DND-41 (cell line): ENCODE measurements at places on chromosomes 6 and 20.

- DNase-seq = peak; percentile 53
Observed at GRCh38 chr6:41199552-41200246, 1.2 kb downstream of the TREML2 start.

DNA sequence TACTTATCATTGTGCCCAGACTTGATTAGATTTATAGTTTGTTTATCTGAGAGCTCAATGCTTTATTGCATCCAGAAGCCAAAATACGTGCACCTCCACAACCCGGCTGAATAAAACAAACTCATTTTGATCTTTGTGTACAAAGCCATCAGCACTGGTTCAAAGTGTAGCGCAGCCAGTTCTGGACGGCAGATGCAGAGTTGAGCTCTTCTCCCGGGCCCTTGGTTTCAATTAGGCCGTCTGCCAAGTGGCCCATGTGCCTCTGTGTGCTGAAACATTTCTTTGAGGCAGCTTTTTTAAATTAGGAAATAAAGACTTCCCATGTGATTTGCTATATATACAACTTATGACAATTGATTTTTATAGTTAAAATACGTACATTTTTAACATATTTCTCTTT, 96.2 kb upstream of the RSPO3 start:
- no peak for DNase-seq

- DNase-seq = no peak
Observed at GRCh38 chr20:1041845-1042390, 39.8 kb upstream of the RSPO4 start.

DNA sequence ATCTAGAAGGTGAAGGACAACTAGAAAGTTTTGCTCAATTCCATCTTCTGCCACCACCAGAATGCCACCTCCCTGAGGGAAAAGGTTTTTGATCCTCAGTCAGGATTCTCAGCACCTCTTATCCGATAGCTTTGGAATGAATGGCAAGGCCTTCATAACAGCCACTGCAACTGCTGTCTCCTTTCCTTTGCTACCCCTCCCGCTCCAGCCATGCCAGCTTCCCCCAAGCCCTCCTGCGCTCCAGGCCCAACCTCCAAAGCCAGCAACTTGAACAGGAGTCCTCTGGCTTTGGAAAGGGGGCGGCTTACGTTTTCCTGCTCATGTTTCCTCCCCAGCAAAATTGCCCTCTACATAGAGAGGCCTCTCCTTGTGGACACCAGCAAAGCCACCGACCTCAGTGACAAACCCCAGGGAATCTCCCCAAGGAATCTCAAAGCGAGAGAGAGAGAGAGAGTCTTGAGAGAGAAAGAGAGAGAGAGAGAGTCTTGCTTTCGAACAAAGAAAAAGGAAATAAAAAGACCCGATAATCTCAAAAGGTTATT, 420 bp upstream of the BTN2A1 start:
- no peak for DNase-seq

DNA sequence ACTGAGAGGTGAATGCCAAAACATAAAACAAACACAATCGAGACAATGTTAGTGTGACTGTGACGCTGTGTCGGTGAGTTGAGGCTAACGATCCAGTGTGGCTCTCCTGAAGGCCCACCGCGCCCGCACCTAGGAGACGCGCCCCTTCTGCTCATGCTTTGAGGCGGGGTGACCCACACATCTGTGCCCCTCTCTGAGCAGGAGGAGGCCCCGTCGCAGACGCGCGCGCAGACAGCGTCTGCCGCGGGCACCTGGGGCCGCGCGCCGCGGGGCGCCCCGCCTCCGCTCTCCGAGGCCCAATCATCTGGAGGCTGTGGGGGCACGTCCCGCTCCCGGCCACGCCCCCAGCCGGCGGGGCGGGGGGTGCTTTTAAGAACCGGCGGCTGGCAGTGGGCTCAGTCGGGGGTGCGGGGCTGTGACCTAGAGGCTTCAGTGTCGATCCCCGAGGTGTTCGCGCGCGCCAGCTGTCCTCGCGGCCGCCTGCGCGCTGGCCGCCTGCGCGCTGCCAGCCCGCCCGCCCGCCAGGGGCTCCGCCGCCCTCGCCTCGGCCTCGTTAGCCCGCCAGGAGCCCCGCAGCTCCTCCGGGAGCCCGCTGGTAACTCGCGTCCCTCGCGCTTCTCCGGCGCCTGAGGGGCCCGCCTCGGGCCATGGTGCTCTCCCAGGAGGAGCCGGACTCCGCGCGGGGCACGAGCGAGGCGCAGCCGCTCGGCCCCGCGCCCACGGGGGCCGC, at the start of gene SLC16A10:
SLC16A10 (plus strand) TSS at position 398 of the 730 bp plus-strand sequence; CDS start at position 648, 250 bp downstream.
- DNase-seq = peak; percentile 91

GRCh38 chr20:35883778-35884540, 70.3 kb downstream of the SCAND1 start:
- DNase-seq = peak; percentile 71

DNA sequence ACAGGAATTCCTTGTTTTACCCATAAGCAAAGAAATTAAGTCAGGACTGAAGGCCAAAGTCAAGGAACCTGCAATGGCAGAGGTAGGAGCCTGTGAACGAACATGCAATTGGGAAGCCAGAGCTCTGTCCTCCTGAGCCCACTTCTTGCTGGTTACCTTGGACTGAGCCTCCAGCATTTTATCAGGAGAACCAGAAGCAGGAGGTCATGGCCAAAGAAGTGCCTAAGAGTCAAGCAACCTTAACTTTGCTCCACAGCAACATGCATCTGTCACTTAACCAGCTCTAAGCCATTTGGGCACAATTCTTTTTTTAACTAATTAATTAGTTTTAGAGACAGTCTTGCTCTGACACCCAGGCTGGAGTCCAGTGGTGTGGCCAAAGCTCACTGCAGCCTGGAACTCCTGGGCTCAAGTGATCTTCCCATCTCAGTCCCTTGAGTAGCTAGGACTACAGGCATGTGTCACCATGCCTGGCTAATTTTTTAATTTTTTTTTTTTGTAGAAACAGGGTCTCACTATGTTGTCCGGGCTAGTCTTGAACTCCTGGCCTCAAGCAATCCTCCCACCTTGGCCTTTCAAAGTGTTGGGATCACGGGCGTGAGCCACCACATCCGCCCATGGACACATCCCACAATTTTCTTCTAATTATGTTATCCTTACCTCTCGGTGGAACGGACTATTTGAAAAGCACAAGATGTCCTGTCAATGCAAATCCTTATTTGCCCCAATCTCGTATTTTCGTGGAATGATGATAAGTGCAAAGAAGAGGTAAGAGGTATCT, 334.2 kb downstream of the CD83 start:
- DNase-seq = no peak

GRCh38 chr6:35733633-35734032, 3.2 kb upstream of the ARMC12 start:
- DNase-seq = no peak

DNA sequence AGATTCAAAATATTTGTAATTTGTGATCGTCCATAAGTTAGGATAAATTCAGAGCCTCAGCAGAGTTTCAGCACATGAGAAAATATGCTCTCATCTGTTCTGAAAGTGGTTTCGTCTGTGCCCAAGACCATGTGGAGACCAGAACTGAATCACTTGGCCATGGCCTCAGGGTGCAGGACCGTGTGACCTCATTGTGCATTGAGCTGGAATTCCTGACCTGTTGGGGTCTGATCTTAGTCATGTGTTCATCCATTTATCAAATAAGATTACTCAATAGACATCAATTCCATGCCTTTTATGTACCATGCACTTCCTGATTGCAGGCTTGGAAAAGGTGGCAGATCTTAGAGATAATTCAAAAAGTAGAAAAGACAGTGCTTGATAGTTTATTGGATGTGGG, 680.5 kb downstream of the QKI start:
- DNase-seq = no peak

DNA sequence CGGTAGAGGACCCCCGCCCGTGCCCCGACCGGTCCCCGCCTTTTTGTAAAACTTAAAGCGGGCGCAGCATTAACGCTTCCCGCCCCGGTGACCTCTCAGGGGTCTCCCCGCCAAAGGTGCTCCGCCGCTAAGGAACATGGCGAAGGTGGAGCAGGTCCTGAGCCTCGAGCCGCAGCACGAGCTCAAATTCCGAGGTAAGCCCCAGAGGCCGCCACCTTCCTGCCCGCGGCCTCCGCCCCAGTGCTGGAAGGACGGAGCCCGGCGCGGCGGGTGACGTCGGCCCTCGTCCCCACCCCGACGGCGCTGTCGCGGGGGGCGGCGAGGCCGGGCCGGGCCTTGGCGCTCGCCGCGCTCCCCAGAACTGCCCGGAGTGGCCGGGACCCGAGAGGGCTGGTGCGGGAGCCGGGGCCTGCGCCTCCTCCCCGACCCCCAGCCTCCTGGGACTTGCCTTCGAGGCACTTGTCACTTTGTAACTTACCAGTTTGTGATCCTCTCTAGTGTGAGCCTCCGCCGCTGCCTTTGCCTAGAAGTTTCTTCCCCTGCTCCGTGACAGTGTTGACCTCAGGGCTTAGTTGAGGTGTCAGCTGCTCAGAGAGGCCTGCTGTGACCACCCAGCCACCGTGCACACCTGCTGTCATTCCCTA, 417 bp downstream of the VAPB start:
- peak; percentile 39 for DNase-seq

GRCh38 chr6:35368038-35368887, 25.9 kb downstream of the PPARD start:
- DNase-seq = peak; percentile 16
